ENCODE measurements at places on chromosomes 6 and 20.

DNA sequence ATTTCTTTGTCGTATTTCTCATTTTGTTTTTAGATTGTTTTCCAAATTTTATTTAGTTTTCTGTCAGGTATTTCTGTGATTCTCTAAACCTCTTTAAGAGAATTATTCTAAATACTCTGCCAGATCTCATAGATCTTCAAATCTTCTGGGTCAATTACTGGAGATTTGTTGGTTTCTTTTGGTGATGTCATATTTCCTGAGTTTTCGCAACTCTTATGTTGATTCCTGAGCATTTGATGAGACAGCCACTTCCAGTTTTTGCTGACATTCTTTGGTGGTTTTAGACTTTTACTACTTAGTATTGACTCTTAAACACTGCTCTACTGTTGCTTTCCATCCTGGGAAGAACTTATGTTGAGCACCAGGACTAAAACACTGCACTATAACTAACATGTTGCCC lies 21.9 kb downstream of the ADGB start:
- no peak for DNase-seq

DNA sequence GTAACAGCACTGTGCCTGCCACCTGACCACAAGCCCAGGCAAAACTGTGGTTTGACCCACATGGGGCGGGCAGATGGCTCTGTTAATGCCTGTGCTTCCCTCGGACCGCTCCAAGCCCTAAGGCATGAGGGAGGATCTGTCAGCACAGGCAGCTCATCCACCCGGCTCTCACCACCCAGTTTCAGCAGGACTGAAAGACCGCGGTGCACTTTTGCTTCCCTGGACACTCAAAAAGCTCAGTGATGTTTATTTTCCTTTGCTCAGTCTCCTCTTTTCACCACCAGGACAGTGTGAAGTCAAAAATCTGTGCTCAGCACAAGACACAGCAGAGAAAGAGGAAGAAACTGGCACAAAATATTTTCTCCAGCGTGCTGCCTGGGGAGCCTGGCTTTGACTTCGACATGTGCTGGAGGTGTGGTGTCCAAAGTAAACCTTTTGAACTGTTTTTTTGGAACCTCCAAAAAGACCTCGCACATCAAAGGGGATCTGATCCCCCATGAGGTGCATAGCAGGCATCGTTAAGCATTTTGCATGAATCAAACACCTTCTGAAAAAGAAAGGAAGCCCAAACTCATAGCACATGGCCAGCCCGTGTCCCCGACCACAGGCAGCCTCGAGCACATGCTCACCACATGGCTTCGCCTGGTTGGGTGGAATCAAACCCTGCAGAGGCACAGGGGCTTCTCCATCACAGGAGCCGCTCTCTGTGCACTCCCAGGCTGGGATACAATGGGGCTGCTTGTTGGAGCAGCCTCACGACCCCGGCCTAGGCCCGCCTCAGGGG lies 441.7 kb upstream of the JARID2 start:
- no peak for DNase-seq

GRCh38 chr6:144252259-144252658 lies 32.9 kb upstream of the UTRN start:
- no peak for DNase-seq

GRCh38 chr6:71222671-71223070 lies 65.9 kb upstream of the OGFRL1 start:
- DNase-seq, result no peak

DNA sequence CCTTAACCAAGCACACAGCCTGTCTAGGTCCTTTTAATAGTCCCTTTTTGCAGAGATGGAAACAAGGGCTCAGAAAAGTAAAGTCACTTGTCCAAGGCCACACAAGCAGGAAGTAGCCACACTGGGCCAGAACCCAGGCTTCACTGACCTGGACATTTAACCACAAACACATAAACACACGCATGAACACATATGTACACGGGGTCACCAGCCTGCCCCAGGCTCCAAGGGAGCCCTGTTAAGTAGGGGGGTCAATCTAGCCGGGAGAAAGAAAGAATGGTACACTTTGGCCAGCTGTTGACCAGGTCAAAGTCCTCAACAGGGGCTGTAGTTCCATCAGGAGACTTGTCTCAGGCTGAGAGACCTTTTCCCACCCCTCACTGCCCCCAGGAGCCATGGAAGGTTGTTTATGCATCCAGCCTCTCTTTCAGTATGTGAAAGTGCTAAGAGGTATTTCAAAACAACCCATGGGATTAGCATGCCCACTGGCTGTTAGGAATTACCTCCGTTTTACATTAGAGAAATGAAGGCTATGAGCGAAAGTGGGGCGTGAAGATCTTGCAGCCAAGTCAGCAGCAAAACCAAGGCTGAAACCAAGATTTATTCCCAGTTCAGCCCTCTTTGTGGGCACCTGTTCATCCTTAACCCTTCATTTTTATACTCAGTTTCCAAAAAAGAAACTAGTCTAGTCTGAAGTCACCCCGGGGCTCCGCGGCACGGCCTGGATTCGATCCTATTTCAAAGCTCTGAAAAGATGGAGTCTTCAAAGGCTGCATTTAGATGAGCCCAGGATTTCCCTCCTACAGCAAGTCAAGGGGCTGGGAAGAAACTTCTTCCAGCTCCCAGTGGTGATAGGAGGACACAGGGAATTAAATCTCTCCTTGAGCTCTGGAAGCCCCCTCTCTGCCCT lies 9.8 kb downstream of the SDC4 start:
- DNase-seq, result no peak

GRCh38 chr20:34065260-34065659 lies 46.8 kb downstream of the EIF2S2 start:
- DNase-seq, result no peak

- DNase-seq, result no peak
These were observed 49.0 kb upstream of the TENT5A start for GRCh38 chr6:81801489-81801888.

- no peak for DNase-seq
These were observed 106.3 kb upstream of the RIPOR2 start for GRCh38 chr6:25042036-25042521.

- no peak for DNase-seq
These were observed 99.1 kb upstream of the MTHFD1L start for GRCh38 chr6:150766201-150766997.

GRCh38 chr6:984031-984430 lies 291.1 kb upstream of the EXOC2 start:
- no peak for DNase-seq

- DNase-seq, result no peak
These were observed 313.6 kb upstream of the NT5E start for GRCh38 chr6:85136310-85136709.

- DNase-seq, result no peak
These were observed 20.3 kb upstream of the KCNK16 start for GRCh38 chr6:39342692-39343395.

DNA sequence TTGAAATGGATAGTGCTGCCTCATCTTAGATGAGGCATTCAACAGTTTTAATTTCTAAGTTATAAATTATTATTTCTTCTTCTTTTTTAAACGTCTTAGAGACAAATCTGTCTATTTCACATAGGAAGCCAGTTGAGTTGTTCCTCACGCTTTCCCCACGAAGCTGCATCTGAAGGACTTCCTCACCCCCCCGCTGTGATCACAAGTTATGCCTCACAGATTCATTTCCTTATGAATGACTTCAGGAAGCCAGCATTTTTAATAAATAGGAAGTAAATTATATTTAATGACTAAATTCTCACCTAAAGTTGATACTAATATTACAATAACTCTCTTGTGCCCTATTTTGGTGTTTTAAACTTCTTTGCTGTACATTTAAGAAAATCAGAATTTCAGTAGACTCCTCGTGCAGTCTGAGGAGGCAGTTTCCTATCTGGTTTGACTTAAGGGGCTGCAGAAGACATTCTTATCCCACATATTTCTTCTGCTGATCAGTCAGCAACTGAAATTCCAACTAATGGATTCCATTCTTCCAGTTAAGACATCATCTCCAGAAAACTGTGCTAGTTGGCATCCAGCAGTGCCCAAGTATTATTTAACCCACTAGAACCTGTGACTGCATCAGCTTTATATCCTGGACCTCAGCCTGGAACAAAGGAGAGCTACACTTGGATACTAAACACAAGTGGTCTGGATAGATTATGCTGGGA lies 182.7 kb upstream of the CCN2 start:
- DNase-seq, result no peak

DNA sequence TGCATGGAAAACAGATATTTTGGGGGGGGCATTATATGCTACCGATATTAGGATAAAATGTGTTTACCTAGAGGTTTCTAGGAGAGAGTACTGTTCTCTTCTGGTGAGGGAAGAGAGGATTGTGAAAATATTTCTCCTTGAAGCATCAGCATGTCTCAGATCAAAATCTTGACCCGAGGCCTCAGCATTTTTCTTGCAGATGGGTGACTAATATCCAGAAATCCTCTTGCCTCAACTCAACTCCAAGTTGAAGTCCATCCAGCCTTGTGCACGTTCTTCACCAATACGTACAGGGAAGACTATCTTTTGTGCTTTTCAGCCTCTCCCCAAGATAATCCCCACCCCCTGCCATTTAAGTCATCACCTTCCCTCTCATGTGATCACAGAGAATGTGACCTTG lies 59.5 kb downstream of the PRND start:
- DNase-seq, result no peak

DNA sequence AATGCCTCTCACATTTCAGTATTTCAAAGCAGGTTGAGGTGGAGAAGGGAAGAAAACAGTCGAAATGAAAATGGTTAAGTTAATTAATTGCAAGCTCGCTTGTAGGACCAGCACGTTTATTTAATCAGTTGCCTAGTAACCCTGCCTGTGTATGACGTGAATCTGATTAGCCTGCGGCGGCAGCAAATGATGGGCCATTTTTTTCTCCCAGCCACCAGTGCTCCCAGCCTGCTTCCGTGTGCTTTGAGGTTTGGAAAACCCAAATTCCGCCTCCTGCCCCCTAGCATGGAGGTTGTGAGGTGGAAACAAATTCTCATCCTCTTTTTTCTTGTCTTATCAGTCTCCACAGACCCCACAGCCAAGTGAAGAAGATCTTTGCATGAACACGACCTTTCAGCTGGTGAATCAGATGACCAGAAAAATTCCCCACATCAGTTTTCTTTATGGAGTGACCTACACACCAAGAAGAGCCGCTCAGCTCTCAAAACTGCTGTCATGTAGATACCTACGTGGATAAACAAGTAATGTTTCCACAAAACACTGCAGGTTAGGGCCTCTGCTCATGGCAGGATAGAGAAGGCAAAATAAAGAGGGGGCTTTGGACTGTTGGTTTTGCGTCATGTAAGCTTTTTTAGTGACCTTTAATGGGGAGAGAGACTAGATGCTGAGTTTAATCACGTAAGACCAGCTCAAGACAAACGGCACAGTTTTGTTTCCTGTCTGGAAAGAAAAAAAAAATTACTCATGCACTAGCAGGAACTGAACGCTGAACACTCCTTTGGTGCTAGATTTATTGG lies 572.9 kb upstream of the NOX3 start:
- DNase-seq, result no peak

DNA sequence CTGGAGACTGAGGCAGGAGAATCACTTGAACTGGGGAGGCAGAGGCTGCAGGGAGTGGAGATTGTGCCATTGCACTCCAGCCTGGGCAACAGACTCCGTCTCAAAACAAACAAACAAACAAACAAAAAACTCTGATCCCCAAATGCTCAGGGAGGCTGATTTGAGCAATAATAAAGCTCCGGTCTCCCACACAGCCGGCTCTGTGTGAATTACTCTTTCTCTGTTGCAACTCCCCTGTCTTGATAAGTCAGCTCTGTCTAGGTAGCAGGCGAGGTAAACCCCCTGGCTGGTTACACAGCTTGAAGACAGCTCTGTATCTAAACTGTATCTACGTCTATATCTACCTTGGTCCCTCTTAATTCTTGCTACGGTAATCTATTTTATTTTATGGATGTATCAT lies 6.4 kb upstream of the SERINC3 start:
- no peak for DNase-seq

GRCh38 chr20:36684747-36685146 lies 38.8 kb upstream of the SLA2 start:
- DNase-seq, result no peak

DNA sequence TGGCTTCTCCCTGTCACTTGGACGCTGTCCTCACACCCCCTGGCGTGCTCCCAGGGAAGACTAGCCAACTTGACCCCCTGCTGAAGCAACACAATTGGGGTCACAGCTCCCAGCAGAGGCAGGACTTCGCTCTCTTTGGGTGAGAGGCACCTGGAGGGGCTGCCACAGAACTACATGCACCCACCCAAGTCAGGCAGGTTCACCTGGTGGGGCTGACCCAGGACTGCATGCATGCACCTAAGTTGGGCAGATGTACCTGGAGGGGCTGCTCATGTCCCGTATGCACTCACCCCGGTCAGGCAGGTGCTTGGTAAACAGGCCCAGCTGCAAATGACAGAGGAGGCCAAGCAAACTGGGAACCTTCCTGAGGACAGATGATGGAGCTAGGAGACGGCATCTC lies 154.3 kb upstream of the RPS6KA2 start:
- no peak for DNase-seq

- no peak for DNase-seq
These were observed 108.4 kb upstream of the ESR1 start for GRCh38 chr6:151698931-151699700.

DNA sequence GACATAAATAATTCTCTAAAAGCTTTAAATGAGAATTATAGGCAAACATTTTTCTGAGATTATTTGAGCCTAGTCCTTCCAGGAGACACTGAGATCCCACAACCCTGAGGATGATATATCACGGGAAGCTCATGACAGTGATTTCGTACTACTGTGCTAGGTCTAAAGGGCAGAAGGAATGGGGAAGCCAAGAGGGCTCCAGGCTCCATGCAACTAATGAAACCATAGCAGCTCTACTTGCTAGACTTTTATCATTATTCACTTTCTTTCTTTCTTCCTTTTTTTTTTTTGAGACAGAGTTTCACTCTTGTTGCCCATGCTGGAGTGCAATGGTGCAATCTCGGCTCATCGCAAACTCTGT lies 57.3 kb upstream of the SGK1 start:
- DNase-seq, result no peak

DNA sequence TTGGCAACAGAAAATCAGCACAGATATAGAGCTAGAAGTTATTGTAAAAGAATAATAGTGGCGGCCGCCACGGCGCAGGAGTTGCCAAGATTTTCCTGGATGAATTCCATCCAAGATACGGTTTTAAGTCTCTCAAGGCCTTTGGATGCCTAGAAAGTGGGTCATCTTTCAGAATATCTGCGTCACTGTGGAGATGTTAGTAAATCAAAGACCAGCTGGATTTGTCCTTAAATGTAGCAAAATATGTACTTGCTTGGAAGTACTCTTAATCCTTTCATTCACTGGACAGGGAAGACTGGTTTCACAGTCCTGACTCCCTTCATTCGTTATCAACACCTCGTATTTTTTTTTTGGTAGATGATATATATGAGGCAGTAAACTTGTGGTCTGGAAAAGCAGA lies 83.0 kb downstream of the SLC22A3 start:
- no peak for DNase-seq

GRCh38 chr6:62480544-62480943 lies 194.5 kb upstream of the KHDRBS2 start:
- DNase-seq, result no peak

DNA sequence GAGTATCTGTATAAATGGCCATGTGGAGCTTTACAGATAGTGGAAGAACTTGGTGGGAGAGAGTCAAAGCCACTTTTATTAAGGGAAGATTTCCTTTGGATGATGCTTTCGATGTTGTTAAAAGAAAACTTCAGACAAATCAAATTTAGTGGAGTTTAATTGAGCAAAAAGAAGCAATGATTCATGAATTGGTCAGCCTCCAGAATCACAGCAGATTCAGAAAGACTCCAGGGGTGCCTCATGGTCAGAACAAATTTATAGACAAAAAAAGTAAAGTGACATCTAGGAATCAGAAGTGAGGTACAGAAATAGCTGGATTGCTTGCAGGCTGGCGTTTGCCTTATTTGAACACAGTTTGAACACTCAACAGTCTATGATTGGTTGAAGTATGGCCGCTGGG lies 5.3 kb upstream of the CGA start:
- no peak for DNase-seq

Measured in activated T-cell treated with anti-CD3 and anti-CD28 coated beads for 48 hours (primary cell).